Breast epithelium (tissue), 4 donors: ENCODE measurements at places on chromosomes 12 and 14. TPM values are rescaled to one million over a fixed set of nuclear protein-coding genes. Genes with fewer than 3 reads are reported as not detected.

DNA sequence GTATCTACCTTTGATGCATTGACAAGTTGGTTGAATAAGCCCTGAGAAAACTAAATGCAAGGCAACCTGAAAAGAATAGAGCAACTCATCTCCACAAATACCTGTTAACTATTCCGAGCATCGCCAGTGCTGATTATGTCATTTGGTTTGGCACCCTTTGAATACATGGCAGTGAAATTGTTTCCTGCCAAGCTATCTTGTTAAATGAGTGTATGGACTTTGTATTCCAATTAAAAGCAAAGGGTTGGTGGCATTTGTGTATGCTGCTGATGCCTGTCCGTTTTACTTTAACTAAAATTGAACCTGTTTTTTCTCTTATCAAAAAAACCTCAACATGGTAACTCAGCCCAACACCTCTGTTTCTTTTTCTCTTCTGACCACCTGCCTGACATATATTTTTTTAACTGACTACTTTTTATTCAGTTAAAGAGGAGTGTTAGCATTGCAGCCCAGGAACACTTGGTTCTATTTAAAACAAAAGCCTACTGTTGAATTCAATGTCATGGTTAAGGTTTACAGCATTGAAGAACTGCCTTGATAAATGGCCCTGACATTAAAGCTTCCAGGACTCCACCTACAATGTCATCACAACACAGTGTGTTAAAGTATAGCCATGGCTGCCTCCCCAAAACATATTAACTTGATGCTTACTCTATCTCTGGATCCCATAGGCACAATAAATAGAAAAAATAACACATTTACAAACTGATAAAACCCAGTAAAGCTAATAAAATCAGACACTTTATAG is 838.3 kb upstream of the NOVA1 start:
- no peak for DNase-seq

GRCh38 chr12:86249276-86249675 is 6.9 kb downstream of the MGAT4C start:
- no peak for DNase-seq

DNA sequence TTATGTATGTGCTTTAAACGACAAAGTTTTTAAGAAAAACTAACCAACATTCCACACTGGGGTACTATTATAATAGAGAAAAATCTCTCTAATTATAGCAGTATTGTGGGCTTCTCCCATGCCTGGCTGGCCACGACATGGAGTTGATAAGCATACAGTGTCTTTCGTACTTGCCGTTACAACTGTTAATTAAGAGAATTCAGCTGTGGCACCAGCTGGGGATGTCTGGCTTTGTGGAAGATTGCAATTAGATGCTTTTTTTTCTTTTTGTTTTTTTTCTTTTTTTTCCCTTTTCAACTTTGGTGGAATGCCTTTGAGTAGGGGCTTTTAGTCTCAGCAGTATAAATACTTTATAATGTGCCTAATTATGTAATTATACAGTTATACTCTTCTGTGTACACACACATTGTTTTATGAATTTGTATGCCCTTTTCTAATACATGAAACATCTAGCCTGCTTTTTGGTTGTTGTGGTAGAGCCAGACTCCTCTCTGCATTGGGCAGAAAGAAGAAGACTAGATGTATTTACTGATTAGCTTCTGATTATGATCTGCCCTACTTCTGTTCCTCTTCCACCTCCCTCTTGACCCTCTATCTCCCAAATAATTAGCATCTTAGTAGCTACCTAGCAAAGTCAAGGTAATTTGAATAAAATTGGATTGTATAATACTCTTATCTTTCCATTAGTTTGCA is 76.4 kb downstream of the SUSD6 start:
- DNase-seq, result no peak

The CLEC9A gene
- total RNA-seq, result not detected

The CFAP54 gene
- 0.48 TPM for total RNA-seq

The TAS2R10 gene
- 1.6 TPM for total RNA-seq
